GM04504 (cell line): ENCODE measurements at places on chromosomes 4 and X.

GRCh38 chr4:8866421-8866820 is 5.2 kb downstream of the HMX1 start:
- DNase-seq: no peak

DNA sequence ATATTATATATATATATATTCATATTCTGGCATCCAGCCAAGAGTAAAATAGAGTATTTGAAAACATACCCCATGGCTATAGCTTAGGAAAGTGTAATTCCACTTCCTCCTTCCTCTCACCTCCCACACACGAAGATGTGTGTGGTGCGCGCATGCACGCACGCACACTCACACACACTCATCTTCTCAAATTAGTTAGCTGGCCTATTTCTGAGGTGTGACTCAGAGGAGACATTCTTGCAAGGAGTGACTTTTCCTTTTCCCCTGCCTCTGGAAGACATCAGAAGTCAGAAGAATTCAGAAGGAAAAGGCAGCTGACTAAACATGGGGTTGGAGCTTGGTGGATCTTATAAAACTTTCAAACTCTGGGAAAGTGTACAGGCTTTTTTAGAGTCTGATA is 8.8 kb downstream of the ENPEP start:
- peak; percentile 79 for DNase-seq

DNA sequence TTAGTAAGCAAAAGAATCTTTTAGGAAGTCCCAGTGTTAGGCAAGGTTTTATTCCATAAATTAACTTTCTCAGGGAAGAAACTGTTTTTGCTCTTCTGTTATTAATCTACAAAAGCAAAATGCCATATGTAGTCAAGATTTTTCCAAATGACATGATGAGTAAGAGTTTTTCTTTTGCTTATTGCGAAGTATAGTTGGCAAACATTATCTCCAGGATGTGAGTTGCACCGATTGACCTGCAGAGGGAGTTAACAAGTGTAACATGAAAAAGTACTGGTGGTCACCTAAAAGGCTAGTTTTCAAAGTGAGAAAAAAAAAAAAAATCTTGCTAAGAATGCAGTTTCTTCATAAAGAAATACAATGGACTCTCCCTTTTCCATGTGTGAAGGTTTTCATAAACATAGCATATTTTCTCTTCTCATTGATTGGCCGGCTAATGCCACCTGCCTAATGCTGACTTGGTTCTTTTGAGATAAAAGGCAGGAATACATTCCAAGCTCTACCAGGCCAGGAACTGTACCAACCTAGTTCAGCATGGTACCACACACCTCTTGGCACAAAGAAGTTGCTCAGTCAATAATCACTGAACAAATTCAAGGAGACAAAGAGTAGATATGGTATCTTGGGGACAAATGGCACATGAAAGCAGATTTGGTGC is 100.2 kb downstream of the LNX1 start:
- peak; percentile 89 for DNase-seq

GRCh38 chrX:154312116-154312515 is 16.5 kb downstream of the TKTL1 start:
- DNase-seq: no peak

DNA sequence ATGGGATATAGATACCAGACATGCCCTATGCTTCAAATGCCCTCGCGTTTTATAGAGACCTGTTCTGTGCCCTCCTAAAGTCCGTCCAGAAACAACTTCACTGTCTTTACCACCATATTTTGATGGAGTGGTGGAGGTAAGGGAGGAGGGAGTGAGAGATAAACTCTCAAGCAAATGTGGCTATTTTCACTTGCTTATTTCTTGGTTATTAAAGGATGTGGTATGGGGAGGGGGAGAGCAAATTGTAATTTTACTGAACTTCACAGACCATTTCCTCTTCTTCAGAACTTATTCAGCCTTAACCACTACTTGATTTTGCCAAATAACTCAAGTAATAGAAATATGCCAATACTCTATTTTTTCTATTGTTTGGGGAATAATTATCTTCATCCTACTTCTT is 31.5 kb downstream of the GPR174 start:
- DNase-seq: no peak

- DNase-seq: no peak
Measured at GRCh38 chrX:2299871-2300270, 200.9 kb downstream of the DHRSX start.

DNA sequence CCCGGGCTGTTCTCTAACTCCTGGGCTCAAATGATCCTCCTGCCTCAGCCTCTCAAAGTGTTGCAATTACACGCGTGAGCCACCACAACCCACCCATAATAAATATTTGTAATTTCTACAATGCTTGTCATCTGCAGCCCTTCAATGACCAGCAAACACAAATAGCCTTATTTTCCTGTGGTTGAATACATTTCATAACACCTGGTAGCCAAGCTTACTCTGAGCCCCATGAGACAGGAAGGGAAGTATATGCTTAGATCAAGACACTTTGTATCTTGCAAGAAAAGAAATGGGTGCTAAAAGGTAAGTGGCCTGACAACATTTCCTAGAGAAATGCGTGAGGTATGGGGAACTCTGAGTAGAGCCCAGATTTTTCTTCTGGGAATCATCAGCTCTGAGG is 56.9 kb upstream of the PDGFRA start:
- no peak for DNase-seq
